ENCODE measurements at places on chromosomes 4 and X. TPM values are rescaled to one million over a fixed set of nuclear protein-coding genes. Genes with fewer than 3 reads are reported as not detected.

ANXA3 gene
- total RNA-seq: 24.7 TPM

CXorf65 gene
- total RNA-seq: not detected

RTL5 gene
- total RNA-seq: 9.2 TPM

SLBP gene
- total RNA-seq: 39.0 TPM

GPRASP3 gene
- 67.8 TPM for total RNA-seq

GAGE12J gene
- not detected for total RNA-seq

PCYT1B gene
- total RNA-seq: 28.4 TPM

ATP7A gene
- 14.5 TPM for total RNA-seq

CFAP299 gene
- 4.2 TPM for total RNA-seq

SMIM31 gene
- total RNA-seq: not detected

ING2 gene
- total RNA-seq: 24.9 TPM

Data from diencephalon (tissue), 1 donor.